ENCODE measurements at places on chromosomes 5 and 9.

DNA sequence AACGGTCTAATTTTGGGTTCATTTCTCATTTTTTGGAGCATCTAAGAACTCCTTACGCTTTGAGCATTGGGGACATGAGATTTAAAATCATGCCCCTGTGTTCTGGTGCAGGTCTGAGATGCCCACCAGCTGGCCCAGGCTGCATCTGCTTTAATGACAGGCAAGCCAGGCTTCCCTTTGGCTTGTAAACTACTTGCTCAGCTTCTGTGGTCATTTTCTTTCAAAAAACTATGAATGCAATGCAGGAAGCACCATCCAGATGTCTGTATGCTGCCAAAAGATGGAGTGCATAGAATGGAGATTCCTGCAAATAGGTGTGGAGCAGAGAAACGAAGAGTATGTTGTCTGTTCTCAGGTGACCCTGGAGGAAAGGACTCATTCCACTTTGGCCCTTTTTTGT is 399.9 kb upstream of the ADAMTSL1 start:
- DNase-seq, result no peak

DNA sequence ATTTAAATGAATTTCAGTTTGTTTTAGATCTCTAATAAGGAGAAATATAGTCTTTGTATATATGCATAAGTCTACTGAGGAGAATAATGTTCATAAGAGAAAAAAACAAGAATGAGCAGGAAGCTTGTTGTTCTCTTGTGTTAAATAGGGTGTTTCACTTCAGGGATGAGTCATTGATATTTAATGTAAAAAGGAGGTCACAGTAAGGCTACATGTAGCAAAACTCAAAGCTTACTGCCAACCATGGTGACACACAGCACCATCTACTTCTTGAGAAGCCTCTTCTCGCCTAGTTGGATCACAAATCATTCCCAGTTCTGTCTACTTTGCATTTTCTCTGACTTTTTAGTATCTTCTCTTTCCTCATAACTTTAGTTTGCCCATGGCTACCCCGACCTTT is 1466.0 kb upstream of the C9orf72 start:
- DNase-seq, result no peak

DNA sequence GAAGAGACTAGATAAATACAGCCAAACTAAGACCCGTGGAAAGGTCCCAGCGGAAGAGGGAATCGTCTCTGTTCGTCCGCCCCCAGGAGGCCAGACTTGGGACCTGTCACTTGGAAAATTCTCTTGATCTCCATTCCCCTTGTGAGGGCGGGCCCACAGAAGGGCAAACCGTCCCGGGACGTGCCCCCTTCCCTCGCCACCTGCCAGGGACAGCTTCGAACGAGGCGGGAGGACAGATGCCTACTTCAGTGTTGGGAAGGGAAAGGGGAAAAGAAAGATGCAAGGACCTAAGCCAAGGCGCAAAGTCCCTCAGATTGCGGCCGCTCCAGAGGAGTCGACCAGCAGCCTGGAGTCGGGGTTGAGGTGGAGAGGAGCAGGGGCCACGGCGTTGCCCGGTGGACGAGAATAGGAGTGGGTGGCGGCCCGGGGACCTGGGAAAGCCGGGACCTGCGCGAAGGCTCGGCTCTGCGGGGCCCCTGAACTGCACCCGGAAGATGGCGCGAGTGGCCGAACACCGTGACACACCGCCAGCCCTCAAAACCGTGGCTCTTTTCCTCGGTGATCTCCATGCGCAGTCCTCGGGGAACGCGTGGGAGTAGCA is 4.4 kb upstream of the EBF1 start:
- no peak for DNase-seq

DNA sequence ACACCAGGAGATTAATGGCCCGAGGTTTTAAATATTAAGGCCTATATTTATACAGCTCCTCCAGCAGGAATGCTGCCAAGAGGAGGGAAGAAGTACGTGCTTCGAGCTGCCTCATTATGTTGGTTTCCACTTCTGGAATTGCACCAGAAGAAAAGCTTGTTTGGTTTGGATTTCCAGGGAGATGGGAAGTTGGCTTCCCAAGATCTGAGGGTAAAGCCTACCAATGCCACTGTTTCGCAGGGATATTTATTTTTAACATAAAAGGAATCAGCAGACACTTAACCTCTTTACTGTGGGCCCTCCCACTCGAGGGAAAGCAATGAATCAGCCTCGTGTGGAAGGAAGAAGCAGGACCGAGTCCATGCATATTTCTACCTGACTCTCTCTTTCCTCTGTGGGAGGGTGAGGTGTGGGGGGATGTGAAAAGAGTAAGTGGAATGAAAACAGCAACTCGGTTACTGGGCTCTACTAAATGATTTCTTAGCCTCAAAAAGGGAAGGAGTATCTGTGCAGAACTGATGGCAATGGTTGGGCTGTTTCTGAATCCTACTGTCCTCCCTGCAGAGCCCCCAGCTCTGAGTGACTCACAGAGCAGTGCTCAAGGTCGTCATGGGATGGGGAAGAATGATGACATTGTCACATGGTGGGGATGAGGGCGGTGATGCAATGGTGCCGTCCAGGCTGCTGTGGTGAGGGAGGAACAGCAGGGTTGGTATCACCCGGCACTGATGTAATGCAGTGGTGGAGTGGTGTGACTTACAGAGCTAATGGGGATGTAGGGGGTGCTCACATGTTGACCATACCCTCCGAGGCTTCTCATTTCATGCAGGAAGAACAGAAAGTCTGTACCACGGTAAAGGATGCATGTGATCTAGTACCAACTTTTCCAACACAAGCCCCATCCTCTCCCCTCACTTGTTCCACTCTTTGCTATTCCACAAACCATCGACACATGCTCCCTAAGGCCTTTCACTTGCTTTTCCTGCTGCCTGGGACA is 215.0 kb upstream of the PANK3 start:
- no peak for DNase-seq

GRCh38 chr9:113566016-113566711 is 102.6 kb downstream of the RGS3 start:
- no peak for DNase-seq

DNA sequence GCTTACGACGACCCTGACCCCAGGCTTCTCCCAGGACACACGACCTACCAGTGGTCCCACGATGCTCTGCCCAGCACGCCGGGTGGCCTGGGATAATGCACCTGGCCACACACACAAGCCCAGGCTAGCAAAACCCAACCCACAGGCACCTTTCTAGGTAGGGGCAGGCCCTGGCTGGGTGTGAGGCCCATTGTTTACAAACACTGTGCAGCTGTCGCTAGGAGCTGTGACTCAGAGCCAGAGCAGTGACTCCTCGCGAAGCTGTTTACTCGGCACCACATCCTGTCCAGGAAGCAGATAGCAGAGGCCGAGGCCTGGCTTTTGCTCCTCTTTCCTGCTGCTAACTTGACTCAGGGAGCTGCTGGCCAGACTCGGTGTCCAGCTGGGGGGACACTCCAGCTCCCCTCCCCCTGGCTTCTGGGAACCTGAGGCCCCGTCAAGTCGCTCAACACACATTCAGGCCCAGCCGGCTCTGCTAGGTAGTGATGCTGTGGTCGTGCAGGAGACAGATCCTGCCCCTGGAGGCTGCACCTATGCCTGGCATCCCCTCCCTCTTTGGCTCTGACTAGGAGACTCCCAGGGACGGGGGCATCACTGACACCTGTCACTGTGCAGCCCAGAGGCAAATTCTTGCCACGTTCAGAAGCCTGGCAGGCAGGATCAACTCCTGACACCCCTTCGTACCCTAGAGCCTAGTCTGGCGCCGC is 12.8 kb upstream of the RALGDS start:
- DNase-seq, result peak; percentile 94

DNA sequence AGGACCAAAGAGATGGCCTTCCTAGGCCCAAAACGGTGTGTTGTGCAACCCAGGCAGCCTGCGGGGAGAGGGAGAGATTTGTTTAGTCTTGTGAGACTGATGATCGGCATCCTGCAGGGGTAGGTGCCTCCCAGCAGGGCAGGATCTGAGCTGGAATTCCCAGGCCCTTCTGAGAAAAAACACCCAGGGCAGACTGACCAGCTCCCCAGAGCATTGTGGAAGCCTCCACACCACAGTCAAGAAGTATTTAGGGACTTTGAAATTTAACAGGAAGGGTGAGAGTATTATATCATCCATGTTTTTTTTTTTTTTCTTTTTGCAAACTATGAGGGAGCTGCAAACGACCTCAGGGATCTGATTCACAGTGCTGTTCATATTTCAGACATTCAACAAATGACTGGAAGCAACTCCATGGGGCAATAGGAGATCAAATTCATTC is 104.5 kb upstream of the LHFPL2 start:
- DNase-seq, result no peak

DNA sequence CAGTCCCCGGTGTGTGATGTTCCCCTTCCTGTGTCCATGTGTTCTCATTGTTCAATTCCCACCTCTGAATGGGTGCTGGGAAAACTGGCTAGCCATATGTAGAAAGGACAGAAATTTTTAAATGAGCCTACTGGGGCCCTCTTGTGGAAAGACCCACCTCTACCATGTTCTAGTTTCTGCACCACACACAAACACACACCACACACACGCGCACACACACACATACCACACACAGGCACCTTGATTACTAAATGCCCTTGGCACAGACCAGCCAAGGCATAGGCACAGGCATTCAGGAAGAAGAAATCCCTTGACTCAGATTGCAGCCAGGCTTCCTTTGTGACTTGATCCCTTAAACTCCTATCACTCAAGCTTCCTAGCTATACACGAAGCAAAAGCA is 60.5 kb downstream of the SIL1 start:
- no peak for DNase-seq

DNA sequence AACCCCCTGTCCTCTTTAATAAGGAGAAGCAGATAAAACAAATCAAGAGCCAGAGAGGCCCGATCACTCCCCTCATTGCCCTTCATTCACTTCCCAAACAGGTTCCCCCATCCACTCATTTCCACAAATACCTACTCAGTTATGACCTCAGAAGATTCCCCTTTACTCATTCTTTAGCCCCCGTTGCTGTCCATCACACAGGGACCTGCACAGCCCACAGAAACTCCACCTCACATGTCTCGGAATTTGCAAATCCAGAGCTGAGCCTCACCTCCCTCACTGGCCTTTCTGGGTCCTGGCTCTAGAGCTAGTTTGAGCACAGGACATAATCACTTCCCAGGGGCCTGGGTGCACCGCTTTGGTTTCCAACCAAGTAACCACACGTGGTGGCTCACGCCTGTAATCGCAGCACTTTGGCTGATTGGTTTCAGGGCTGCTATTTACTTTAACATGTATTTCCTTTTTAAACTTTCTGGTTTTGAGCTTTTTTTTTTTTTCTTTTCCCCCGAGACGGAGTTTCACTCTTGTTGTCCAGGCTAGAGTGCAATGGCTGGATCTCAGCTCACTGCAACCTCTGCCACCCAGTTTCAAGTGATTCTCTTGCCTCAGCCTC is 17.8 kb downstream of the ATP6V0E1 start:
- peak; percentile 63 for DNase-seq

- no peak for DNase-seq
Observed at GRCh38 chr9:83209188-83209731, 146.3 kb upstream of the RASEF start.

Measured in immature natural killer cell (primary cell).